ENCODE measurements at places on chromosomes 12 and 14.

DNA sequence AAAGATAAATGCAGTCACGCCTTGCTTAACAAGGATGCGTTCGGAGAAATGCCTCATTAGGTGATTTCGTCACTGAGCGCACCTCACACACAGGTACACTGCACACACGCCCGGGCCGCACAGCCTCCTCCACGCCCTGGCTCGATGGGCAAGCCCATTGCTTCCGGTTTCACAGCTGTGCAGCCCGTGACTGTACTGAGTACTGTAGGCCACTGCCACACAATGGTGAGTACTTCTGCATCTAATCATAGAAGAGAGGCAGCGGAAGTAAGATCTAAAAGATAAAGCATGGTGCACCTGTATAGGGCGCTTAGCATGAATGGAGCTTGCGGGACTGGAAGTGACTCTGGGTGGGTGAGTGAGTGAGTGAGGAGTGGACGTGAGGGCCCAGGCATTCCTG is 4.3 kb downstream of the RIMBP2 start:
- no peak for DNase-seq

- DNase-seq: no peak
Observed at GRCh38 chr12:5616854-5617253, 184.9 kb downstream of the NTF3 start.

GRCh38 chr12:47947341-47947740 is 16.1 kb upstream of the TMEM106C start:
- DNase-seq: no peak

DNA sequence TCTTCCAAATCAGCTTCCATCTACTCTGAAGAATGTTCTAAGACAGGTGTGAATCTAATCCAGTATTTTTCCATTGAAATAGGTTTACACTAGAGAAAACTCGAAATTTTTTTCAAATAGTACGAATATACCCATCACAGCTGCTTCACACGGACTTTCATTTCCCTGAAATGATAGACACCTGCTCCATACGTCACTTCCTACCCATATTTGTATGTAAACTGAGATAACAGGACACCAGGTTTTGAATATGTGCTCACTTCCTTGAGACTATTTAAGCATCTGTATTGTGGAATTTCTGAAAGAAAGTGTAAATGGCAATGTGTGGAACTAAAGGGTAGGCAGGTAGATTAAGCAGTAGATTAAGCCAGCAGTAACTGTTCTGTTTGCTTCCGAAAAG is 13.4 kb upstream of the ITPR2 start:
- DNase-seq: no peak

DNA sequence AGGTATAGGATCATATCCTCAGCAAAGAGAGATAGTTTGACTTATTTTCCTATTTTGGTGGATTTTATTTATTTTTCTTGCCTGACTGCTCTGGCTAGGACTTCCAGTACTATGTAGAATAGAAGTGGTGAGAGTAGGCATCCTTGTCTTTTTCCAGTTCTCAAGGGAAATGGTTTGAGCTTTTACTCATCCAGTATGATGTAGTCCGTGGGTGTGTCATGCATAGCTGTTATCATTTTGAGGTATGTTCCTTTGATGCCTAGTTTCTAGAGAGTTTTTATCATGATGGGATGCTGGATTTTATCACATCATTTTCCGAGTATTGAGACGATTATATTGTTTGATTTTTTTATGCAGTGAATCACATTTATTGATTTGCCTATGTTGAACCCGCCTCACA is 97.2 kb downstream of the MGAT4C start:
- DNase-seq: no peak

GRCh38 chr12:121114019-121114639 is 18.5 kb upstream of the P2RX7 start:
- DNase-seq: no peak

GRCh38 chr12:40016980-40017379 is 88.9 kb downstream of the SLC2A13 start:
- DNase-seq: no peak

DNA sequence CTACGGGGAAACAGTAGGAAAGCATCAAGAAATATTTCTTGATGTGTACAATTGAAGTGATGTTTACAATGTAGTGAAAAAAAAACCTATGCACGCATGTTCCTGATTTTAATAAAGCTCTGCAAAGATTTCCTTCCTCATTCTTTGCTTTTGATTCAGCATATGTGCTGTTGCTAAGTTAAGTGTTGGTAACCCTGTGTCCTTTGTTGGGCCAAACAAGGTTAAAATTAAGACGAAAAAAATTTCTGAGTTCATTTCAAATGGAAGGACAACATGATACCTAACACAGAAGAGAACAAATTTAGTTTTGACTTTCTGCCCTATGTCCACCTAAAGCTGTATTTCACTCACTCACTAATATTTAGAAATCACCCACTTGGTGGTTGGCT is 62.8 kb downstream of the PPP2R5C start:
- no peak for DNase-seq

DNA sequence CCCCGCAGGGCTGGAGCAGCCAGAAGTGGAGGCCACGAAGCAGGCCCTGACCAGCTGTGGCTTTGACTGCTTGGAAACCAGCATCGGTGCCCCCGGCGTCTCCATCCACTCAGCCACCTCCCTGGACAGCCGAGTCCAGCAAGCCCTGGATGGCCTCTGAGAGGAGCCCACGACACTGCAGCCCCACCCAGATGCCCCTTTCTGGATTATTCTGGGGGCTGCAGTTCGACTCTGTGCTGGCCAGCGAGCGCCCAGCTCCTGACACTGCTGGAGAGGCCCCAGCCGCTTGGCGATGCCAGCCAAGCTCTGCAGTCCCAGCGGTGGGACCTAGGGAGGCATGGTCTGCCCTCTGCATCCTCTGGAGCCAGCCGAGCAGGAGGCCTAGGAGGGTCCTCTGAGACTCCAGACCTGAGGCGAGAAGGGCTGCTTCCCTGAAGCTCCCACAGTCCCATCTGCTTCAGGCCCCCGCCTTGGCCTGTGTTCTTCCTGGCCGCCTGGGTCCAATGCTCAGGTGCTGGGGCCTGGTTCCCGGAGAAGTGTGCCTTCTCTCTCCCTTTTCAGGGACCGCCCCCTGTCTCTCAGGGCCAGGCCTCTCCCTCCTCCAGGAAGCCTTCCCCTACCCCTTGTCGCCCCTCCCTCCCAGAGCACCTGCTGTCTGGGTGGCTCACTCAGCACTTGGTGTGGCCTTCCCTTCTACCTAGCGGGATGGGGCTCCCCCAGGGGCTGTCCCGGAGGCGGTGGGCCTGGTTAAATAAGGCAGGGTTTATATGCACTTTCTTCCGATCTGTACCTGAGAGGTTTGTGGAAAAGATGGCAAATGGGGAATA is 23.0 kb downstream of the MVK start:
- DNase-seq: no peak

DNA sequence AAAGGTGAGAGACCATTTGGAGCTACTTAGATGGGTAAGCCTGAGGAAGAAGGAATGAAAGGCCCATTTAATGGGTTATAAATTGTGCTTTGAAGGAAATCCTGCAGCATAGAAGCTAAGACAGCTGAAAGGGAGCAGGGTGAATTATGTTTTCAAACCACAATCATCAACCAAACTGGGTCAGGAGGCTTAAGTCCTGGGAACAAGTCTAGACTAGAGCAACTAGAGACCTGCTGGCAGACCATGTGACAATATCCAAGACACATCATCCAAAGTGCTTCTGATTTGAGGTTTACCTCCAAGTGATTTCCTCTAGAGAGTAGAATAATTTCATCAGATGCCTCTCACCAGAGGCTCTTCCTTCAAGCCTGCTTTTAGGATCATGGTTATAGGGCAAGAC is 53.7 kb downstream of the MAP3K9 start:
- no peak for DNase-seq

- DNase-seq: no peak
Observed at GRCh38 chr12:3748620-3749019, 4.3 kb downstream of the CRACR2A start.

DNA sequence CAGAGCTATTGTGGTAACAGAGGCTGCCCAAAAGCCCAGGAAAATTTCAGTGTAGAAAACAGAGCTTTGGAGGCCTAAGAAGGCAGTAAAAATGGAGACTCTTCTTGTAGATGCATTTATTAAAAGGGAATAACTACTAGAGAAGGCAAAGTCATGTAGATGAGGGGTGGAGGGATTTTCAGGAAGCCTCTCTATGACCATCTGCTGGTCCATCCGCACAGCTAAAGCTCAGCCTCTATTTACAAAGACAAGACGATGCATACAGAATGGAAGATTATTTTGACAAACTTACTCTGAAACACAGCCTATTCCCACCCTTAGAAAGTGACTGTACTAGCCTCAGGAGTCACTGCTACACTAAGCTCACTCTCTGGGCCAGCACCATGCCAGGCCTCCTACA is 71.4 kb downstream of the GLRX5 start:
- no peak for DNase-seq

- DNase-seq: no peak
Observed at GRCh38 chr12:123149501-123150274, 1.2 kb downstream of the PITPNM2 start.

DNA sequence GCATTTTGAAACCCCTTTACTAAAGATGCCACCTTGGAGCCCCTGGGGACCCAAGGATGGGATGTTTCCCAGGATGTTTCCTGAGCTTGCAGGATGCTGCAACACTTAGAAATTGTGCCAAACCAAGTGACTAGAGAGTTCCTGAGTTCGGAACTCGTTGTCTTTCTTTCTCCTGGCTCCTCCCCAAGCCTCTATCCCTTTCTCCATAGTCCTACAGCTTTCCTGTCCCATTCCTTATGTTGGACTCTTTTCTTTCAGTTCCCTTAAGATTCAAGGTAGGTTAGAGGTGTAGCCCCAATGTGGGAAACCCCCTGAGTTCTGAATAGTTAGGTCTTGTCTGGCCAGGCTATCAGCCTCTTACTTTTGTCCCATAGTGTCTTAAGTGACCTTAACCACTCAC is 1.4 kb upstream of the KIF5A start:
- no peak for DNase-seq

DNA sequence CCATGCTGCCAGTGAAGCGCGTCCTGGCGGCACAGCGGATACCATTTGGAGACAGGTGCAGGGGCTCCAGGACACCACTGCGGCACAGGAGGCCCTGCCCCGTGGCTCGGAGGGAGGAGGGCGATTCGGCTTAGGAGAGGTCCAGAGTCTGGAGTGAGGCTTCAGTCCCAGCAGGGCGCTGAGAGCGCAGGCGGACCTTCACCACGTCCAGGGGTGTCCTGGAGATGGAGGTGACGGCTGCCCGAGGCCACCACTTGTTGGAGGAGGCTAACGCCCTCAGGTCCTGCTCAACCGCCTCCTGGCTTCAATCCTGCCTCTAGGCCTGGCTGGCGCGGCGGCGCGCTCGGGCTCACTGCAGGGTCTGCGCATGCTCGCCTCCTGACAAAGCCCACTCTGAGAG is 45.7 kb downstream of the EIF2S3B start:
- DNase-seq: no peak

DNA sequence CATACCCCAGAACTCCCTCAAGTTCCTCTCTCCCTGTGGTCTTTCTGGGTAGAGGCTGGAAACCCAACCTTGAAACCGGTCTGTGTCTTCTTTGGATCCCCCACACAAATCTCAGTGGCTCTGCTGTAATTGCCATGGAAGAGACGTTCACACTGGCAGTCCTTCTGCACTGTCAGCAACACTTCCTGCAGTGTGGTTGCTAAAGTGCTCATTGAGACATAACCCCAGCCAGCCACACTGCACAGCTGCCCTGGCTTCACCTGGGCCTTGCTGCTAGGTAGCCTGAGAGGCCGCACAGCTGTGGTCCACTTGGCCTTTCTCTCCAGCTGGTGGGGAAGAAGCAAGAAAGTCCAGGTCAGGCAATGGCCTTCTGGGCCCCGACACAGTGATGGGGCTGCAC is 2.4 kb downstream of the GZMH start:
- DNase-seq: no peak

- DNase-seq: no peak
Observed at GRCh38 chr12:14280921-14281320, 84.6 kb upstream of the ATF7IP start.

DNA sequence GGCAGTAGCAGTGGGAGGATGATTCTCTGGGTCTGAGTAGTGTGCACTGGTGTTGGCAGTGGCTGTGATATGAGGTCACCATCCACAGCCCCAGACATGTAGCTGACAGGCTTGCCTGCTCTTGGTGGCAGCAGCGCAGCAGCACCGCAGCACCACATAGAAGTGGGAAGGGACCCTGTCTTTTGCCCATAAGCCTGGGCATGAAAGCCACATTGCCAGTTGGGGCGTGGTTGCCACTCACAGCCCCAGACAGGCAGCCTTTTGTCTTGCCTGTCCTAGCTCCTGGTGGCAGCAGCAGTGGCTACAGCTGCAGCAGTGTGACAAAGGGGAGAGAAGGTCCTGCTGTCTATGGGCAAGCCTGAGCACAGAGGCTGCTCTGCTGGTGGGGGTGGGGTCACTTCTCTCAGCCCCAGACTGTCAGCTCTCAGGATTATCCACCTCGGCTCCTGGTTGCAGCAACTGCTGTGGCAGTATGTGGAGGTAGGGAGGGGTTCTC is 71.5 kb downstream of the BRMS1L start:
- no peak for DNase-seq

- no peak for DNase-seq
Observed at GRCh38 chr12:94112121-94112520, 36.3 kb upstream of the PLXNC1 start.

GRCh38 chr14:24858052-24858451 is 191.9 kb downstream of the STXBP6 start:
- DNase-seq: no peak

DNA sequence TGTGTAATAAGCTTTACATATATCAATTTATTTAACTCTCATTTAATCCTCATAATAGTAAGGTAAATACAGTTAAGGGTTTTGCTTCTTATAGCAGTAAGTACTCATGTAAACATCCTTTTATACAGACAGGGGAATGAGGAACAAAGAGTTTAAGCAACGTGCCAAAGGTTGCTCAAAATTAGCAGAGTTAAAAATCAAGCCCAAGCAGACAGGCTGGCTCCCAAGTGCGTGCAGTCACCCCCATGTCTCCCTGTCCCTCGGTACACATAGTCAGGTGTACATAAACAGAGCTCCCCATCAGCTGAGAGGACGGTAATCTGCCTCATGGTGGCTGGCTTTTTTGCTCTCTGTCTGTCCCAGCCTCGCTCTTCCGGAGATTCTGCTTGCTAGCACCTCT is 126.4 kb downstream of the DERA start:
- no peak for DNase-seq

- DNase-seq: no peak
Observed at GRCh38 chr14:96351986-96352385, 11.2 kb downstream of the ATG2B start.

DNA sequence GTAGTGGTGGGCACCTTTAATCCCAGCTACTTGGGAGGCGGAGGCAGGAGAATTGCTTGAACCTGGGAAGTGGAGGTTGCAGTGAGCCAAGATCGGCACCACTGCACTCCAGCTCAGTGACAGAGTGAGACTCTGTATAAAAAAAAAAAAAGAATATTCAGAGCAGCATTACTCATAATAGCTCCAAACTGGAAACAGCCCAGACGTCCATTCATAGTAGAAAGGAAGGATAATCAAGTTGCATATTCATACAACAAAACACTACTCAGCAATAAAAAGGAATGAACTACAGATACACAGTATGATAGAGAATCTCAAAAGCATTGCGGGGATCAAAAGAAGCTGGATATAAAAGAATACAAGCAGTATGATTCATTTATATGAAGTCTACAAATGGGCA is 19.1 kb downstream of the TMEM30B start:
- DNase-seq: no peak

- no peak for DNase-seq
Observed at GRCh38 chr14:102095231-102095870, 8.5 kb upstream of the HSP90AA1 start.

GRCh38 chr12:22635812-22636211 is 10.8 kb downstream of the ETNK1 start:
- DNase-seq: no peak

GRCh38 chr12:34547276-34547675 is 525.0 kb downstream of the ALG10 start:
- no peak for DNase-seq

Data from stimulated activated CD4-positive, alpha-beta T cell treated with anti-CD3 and anti-CD28 coated beads, Interleukin-1b, Interleukin-23, amount 100 ng/mL, for 48 hours (primary cell).